ENCODE measurements at places on chromosomes 6 and 20. TPM values are rescaled to one million over a fixed set of nuclear protein-coding genes. Genes with fewer than 3 reads are reported as not detected.

The PDE10A gene
- not detected for total RNA-seq

DNA sequence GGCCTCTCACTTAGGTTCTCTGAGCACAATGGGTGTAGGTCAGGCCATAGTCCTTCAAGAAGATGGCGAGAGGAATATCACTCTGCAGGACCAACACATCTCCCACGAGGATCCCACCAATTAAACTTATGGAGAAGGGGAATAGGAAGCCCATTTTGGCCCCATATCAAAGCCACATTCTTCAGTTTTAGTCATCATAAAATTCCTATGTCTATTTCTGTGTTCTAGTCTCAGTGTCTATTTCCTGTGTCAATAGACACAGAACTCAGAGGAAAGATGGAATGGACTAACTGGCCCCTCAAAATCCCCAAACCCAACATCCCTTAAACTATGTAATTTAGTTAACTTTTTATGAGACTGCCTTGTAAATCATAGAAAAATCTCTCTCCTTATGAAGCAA lies 216.8 kb downstream of the HACE1 start:
- no peak overlapping the region for H3K4me3 ChIP-seq
- no peaks in the 10 kb centered on the region for H3K27me3 ChIP-seq
- H3K36me3 ChIP-seq: no peaks in the 10 kb centered on the region
- H3K4me1 ChIP-seq: no peaks in the 10 kb centered on the region
- no peak for DNase-seq
- no peak overlapping the region for H3K27ac ChIP-seq

The SAMD10 gene
- total RNA-seq: 6.1 TPM

DNA sequence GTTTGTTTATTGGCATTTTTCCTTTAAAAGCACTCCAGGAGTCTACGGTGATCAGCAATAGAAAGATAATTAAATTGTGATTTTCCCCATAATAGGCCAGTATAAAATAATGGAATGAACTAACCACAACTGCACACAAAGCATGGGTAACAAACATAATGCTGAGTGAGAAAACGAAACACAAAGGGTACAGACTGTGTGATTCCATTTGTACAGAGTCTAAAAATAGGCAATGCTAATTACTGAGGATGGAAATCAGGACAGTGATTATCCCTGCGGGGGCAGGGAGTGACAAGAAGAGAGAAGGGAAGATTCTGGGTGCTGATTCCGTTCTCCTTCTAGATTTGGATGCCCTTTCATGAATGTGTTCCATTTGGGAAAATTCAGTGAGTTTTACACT lies 478.1 kb downstream of the PREX1 start:
- H3K36me3 ChIP-seq: no peaks in the 10 kb centered on the region
- no peak for DNase-seq

The BFSP1 gene
- 0.22 TPM for total RNA-seq

The TNNC2 gene
- 7.1 TPM for total RNA-seq

GRCh38 chr20:61852268-61853072 lies 213.2 kb downstream of the TAF4 start:
- H3K36me3 ChIP-seq: no peaks in the 10 kb centered on the region
- H3K27ac ChIP-seq: no peak overlapping the region
- H3K4me3 ChIP-seq: no peak overlapping the region
- no peaks in the 10 kb centered on the region for H3K4me1 ChIP-seq
- H3K27me3 ChIP-seq: peaks cover 31% of the 10 kb centered on the region

- DNase-seq: no peak
- H3K4me3 ChIP-seq: no peak overlapping the region
- no peak overlapping the region for H3K27ac ChIP-seq
Measured at GRCh38 chr6:10266061-10266460, 148.8 kb downstream of the TFAP2A start.

DNA sequence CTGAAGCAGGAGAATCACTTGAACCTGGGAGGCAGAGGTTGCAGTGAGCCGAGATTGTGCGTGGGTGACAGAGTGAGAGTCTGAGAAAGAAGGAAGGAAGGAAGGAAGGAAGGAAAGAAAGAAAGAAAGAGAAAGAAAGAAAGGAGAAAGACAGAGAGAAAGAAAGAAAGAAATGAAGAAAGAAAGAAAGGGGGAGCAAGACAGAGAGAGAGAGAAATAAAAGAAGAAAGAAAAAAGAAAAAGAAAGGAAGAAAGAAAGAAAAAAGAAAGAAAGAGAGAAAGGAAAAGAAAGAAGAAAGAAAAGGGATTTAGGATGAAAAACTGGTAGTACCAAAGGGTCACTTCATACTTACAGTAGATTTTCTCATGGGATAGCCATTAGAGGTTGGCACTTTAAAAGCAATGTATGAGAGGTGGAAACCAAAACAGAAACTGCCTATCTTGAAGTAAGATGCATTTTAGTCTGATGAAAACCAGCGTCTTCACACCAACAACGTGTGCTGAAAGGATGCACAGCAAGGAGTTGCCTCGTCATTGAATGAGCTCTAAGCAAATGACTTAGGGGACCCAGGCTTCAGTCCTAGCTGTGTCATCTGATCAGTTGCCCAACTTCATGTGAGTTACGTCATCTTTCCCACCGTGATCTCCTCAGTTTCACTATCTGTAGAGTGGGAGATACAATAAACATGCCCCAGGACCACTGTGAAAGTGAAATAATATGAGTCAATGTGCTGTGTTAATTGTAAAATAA lies 133.9 kb upstream of the NEDD9 start:
- H3K27me3 ChIP-seq: no peaks in the 10 kb centered on the region
- H3K4me3 ChIP-seq: no peak overlapping the region
- H3K4me1 ChIP-seq: peaks cover 77% of the 10 kb centered on the region
- no peaks in the 10 kb centered on the region for H3K36me3 ChIP-seq
- DNase-seq: no peak
- peak overlapping the region; percentile 94 for H3K27ac ChIP-seq

The PEDS1 gene
- 21.4 TPM for total RNA-seq

DNA sequence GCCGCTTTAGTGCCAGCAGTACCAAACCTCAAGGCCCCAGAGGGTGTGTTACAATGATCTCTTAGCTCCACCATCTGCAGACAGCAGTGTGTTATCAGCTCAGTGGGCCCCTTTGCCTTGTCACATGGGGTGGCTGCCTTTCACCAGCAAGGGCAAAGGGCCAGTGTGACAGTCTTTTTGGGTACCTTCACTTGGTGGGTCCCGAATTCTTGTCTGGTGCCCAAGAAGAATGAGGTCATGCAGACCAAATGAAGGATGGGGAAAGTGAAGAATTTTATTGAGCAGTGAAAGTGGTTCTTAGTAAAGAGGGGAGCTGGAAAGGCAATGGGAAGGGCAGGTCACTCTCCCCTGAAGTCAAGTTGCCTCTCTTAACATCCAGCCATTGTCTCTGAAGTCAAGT lies 2.9 kb upstream of the SMIM28 start:
- DNase-seq: no peak
- H3K27ac ChIP-seq: no peak overlapping the region
- H3K36me3 ChIP-seq: no peaks in the 10 kb centered on the region

GRCh38 chr20:46388201-46388836 lies 18.1 kb downstream of the ELMO2 start:
- no peaks in the 10 kb centered on the region for H3K4me1 ChIP-seq
- peaks cover 32% of the 10 kb centered on the region for H3K36me3 ChIP-seq
- H3K27me3 ChIP-seq: no peaks in the 10 kb centered on the region
- no peak overlapping the region for H3K27ac ChIP-seq

GRCh38 chr6:15255481-15255880 lies 9.6 kb downstream of the JARID2 start:
- no peaks in the 10 kb centered on the region for H3K27me3 ChIP-seq
- H3K4me3 ChIP-seq: no peak overlapping the region
- no peaks in the 10 kb centered on the region for H3K36me3 ChIP-seq
- no peak overlapping the region for H3K27ac ChIP-seq
- DNase-seq: no peak

DNA sequence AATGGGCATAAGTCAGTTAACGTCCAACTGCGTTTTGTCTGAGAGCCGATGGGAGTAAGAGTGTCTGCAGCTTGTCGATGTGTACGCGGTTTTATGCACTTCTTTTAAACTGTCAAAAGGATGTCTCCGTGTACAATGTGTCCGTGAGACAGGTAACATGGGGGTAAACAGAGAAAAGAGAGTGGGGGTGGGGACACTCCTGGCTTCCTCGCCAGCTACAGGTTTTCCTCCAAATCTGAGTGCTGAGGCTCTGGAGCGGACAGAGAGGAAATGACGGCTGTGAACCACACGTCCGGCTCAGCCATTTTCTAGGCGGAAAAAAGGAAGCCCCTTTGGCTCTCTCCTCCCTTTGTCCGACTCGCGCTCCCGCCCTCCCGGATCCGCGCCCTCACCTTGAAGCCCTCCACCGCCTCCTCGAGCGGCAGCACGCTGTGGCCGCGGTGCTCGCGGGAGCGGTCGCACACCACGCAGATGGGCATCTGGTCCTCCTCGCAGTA lies 916 bp downstream of the TRIM27 start:
- peaks cover 48% of the 10 kb centered on the region for H3K4me1 ChIP-seq
- H3K4me3 ChIP-seq: peak overlapping the region; percentile 76
- no peak for DNase-seq
- no peaks in the 10 kb centered on the region for H3K27me3 ChIP-seq
- H3K36me3 ChIP-seq: peaks cover 33% of the 10 kb centered on the region

DNA sequence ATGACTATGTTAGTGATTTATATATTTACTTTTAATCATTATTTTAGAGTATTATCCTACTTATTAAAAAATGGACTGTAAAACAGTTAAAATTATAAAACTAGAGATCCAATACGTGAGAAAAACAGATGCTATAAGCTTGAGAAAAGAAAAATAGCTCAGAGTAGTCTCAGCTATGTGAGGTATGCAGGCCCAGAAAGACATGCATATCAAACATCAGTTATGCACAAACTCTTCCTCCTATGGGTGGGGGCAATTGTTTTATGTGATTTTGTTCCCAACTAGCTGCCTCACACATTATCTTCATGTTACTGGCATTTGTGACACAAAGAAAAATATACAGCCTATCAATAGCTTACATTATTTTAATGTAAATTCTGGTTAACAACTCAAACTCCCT lies 28.8 kb downstream of the RARS2 start:
- H3K27me3 ChIP-seq: no peaks in the 10 kb centered on the region
- H3K4me3 ChIP-seq: no peak overlapping the region
- H3K36me3 ChIP-seq: peaks cover 74% of the 10 kb centered on the region

GRCh38 chr20:20731000-20731944 lies 18.8 kb upstream of the RALGAPA2 start:
- no peaks in the 10 kb centered on the region for H3K36me3 ChIP-seq
- no peak overlapping the region for H3K27ac ChIP-seq
- no peaks in the 10 kb centered on the region for H3K27me3 ChIP-seq
- peaks cover 11% of the 10 kb centered on the region for H3K4me1 ChIP-seq

DNA sequence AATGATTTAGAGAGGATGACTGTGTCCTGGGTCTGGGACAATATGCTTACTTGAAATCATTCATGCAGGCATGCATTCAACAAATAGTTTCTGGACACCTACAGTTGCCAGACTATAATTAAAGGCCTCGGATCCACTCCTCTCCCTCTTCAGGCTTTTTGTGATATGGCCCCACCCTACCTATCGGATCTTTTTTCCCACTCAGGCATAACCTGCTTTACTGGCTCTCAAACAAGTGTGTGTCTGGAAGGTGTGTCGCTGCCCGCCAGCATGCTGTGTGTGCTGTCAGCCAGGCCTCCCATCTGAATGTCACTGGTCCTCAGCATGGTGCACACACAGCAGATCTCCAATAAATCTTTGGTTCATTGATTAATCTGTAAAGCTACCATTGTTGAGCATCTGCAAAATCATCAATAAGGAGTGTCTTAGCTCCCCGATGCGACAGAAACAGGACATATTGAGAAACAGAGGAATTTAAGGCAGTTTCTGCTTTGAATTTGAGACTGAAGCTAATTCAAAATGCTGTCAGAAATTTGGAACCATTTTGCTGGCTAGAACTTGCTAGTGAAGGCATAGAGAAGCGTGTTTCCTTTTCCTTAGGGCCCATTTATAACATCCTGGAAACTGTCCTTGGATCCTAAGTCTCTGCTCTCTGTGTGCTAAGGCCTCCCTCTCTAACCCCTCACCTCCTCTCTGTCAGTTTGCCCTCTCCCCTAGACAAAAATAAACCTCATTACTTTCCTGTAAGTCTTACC lies 23.5 kb upstream of the CCN6 start:
- no peaks in the 10 kb centered on the region for H3K27me3 ChIP-seq
- H3K27ac ChIP-seq: no peak overlapping the region
- DNase-seq: no peak
- peaks cover 46% of the 10 kb centered on the region for H3K4me1 ChIP-seq
- no peaks in the 10 kb centered on the region for H3K36me3 ChIP-seq

GRCh38 chr6:72621291-72622093 lies at the start of gene KCNQ5:
TSS of gene KCNQ5 (plus strand) at chr6:72622064.
- H3K27ac ChIP-seq: no peak within 1 kb of the TSS
- peaks cover 25% of the 10 kb centered on the region for H3K27me3 ChIP-seq
- H3K4me1 ChIP-seq: no peaks in the 10 kb centered on the region
- H3K36me3 ChIP-seq: no peaks in the 10 kb centered on the region

DNA sequence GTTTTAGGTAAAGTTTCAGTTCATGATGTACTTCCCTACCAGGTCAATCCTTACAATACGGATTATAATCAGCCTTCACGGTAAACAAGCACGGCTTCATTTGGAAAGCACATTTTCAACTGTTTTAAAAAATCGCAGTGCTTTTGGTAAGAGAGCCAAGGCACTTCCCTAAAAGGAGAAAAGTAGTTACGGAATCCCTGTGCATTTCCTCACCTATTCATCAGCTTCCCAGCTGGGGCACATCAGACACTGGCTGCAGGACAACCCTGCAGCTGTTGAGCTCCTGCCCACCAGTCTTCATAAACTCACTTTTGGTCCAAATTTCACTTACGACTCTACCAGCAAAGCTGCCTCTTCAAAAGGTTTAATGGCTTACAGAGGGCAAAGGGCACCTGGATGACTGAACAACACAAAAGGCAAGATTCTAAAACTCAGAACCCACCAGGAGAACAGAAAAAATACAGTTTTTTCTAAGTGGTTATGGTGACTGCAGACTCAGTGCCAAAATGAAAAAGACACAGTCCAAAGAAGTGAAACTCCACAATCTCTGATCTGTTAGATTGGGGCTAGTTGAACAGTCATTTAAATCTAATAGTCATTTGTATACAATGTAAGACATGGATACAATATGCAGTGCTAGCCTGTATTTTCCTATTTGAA lies 7.5 kb downstream of the SNX5 start:
- H3K4me1 ChIP-seq: peaks cover 97% of the 10 kb centered on the region
- peak overlapping the region; percentile 30 for H3K4me3 ChIP-seq
- peaks cover 17% of the 10 kb centered on the region for H3K36me3 ChIP-seq
- peak overlapping the region; percentile 97 for H3K27ac ChIP-seq
